ENCODE measurements at places on chromosomes 7 and 10. TPM values are rescaled to one million over a fixed set of nuclear protein-coding genes. Genes with fewer than 3 reads are reported as not detected.

The HEPACAM2 gene
- total RNA-seq: not detected

The SFTPA1 gene
- total RNA-seq: not detected

The GIMAP6 gene
- total RNA-seq: 28.2 TPM

The KCNIP2 gene
- 90.4 TPM for total RNA-seq

The FKBP6 gene
- total RNA-seq: not detected

The LRRN3 gene
- 1.6 TPM for total RNA-seq

- no peak for DNase-seq
- H3K27ac ChIP-seq: no peak overlapping the region
- H3K4me3 ChIP-seq: no peak overlapping the region
- H3K27me3 ChIP-seq: no peaks in the 10 kb centered on the region
- H3K36me3 ChIP-seq: no peaks in the 10 kb centered on the region
These were observed 5.4 kb downstream of the ATP6V1F start for GRCh38 chr7:128867842-128868623.

DNA sequence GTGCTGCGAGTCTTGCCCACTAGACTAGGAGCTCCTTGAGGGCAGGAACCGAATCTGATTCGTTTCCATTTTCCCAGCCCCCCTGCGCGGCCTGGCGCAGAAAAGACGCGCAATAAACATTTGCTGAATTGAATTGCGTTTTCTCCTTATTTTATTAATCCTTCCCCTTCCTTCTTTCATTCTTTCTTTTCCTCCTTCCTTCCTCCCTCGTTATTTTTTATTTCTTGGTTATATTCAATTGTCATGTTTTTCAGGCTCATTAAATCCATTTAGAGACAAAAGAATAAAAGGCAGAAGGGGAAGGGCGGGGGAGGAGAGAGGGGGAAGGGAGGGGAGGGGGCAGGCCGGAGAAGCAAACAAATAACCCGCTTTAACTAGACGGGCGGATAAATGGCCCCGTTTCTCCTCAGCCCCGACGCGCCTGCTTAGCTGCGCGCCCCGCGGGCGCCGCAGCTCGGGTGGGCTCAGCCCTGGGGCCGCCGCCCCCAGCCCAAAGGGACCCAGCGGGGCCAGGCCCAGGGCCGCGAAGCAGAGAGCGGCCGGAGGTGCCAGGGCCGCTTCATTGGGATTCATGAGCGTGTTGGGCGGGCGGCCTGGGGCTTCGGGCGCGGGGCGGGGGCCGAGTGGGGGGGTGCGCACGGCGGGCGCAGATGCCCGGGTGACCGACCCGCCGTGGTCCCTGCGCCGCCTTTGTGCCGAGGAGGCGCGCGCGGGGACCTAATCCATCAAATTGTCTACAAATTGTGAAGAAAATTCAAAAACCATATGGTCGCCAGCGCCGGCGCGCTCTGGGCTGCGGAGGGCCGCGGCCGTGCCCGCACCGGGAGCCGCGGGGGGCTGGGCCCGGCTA, 5.0 kb downstream of the LBX1 start:
- DNase-seq: no peak
- H3K36me3 ChIP-seq: no peaks in the 10 kb centered on the region
- no peak overlapping the region for H3K27ac ChIP-seq
- H3K4me3 ChIP-seq: no peak overlapping the region
